ENCODE measurements at places on chromosomes 3 and 15. TPM values are rescaled to one million over a fixed set of nuclear protein-coding genes. Genes with fewer than 3 reads are reported as not detected.

The CSTA gene
- total RNA-seq, result 0.88 TPM

The CCDC54 gene
- not detected for total RNA-seq

The MYO9A gene
- 13.1 TPM for total RNA-seq

The NME9 gene
- not detected for total RNA-seq

The CCR3 gene
- total RNA-seq, result not detected

The C3orf49 gene
- not detected for total RNA-seq

The SPINK8 gene
- total RNA-seq, result not detected

The EFCC1 gene
- 0.65 TPM for total RNA-seq

The MPI gene
- total RNA-seq, result 101 TPM

The SH3GL3 gene
- 0.78 TPM for total RNA-seq

The HDAC11 gene
- 16.9 TPM for total RNA-seq

The IMPG2 gene
- total RNA-seq, result 0.24 TPM

The GP9 gene
- not detected for total RNA-seq

The PIGBOS1 gene
- total RNA-seq, result 15.6 TPM

The ZNF662 gene
- 1.3 TPM for total RNA-seq

The IL20RB gene
- 1.8 TPM for total RNA-seq

The PEX11A gene
- total RNA-seq, result 2.1 TPM

The GOLGA6B gene
- not detected for total RNA-seq

The PRR20G gene
- total RNA-seq, result not detected

The LARP6 gene
- total RNA-seq, result 69.3 TPM

The GABRB3 gene
- 1.2 TPM for total RNA-seq

The PP2D1 gene
- total RNA-seq, result not detected

The ISLR2 gene
- 4.4 TPM for total RNA-seq

The RLBP1 gene
- total RNA-seq, result not detected

The P2RY12 gene
- total RNA-seq, result not detected

The CD96 gene
- 0.13 TPM for total RNA-seq

The SLC12A8 gene
- 12.1 TPM for total RNA-seq

The ALPK3 gene
- total RNA-seq, result 3.1 TPM

The C2CD4B gene
- 4.1 TPM for total RNA-seq

The ESYT3 gene
- total RNA-seq, result not detected

The CEP19 gene
- 3.4 TPM for total RNA-seq

The SLC35G2 gene
- 7.8 TPM for total RNA-seq

The PGBD4 gene
- 1.4 TPM for total RNA-seq

The PATL2 gene
- not detected for total RNA-seq

The TMIE gene
- total RNA-seq, result not detected

The KNG1 gene
- total RNA-seq, result not detected

The SLC7A14 gene
- under 0.01 TPM for total RNA-seq

The GPR149 gene
- total RNA-seq, result not detected

The CHRNA7 gene
- 1.2 TPM for total RNA-seq

The MYH15 gene
- 0.08 TPM for total RNA-seq

The SNX22 gene
- total RNA-seq, result 0.40 TPM

The TMEM158 gene
- total RNA-seq, result 25.3 TPM
